Left lung (tissue), 14 donors: ENCODE measurements at places on chromosomes 3 and 15.

GRCh38 chr3:188947401-188948280 is 224.1 kb upstream of the TPRG1 start:
- DNase-seq, result peak; percentile 91
- no peaks in the 10 kb centered on the region for H3K27me3 ChIP-seq
- peak overlapping the region; percentile 93 for H3K27ac ChIP-seq

- no peaks in the 10 kb centered on the region for H3K4me1 ChIP-seq
- no peak for DNase-seq
- H3K36me3 ChIP-seq, result peaks cover 29% of the 10 kb centered on the region
- no peak overlapping the region for H3K27ac ChIP-seq
- no peaks in the 10 kb centered on the region for H3K27me3 ChIP-seq
- no peak overlapping the region for H3K4me3 ChIP-seq
Measured at GRCh38 chr3:4680227-4680691, 187.1 kb downstream of the ITPR1 start.

DNA sequence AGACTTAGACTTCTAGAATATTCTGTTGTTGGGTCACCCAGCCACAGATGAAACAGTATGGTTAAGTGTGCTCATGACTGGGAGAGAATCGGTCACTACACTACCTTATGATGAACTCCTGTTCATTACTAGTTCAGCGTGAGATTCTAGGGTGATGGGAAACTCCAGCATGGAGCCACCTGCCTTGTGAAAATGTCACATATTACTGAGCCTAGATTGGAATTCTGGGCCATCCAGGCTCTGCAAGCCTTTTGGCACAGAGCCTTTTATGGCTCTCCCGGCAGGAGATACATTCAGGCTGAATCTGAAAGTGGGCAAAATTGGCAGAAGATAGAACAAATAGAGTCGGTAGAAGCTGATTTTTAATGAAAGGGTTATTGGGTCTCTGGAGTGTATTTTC is 19.0 kb downstream of the NANOGP8 start:
- no peak overlapping the region for H3K4me3 ChIP-seq
- no peak for DNase-seq
- no peak overlapping the region for H3K27ac ChIP-seq
- H3K27me3 ChIP-seq, result no peaks in the 10 kb centered on the region
- H3K4me1 ChIP-seq, result no peaks in the 10 kb centered on the region

DNA sequence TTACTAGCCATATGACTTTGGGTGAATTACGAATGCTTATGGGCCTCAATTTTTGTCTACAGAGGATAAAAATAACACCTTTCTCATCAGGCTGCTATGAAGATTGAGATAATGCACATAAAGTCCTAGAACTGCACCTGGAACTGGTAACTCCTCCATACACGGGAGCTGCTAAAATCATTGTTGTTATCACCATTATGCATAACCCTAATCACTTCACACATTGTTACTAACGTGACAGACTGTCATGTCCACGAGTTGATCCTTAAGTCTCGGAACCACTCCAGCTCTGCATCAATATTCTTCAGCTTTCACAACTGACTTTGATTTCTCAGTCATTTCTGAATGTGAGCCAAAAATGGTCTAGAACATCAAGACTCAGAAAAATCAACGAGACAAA is 64.1 kb downstream of the RFTN1 start:
- no peaks in the 10 kb centered on the region for H3K36me3 ChIP-seq
- no peak overlapping the region for H3K27ac ChIP-seq
- H3K4me3 ChIP-seq, result no peak overlapping the region

- no peaks in the 10 kb centered on the region for H3K36me3 ChIP-seq
- H3K27me3 ChIP-seq, result no peaks in the 10 kb centered on the region
- H3K4me3 ChIP-seq, result peak overlapping the region; percentile 73
- no peak for DNase-seq
Measured at GRCh38 chr3:50605901-50606326, 5.7 kb downstream of the CISH start.

- H3K36me3 ChIP-seq, result no peaks in the 10 kb centered on the region
- no peak for DNase-seq
- H3K4me3 ChIP-seq, result no peak overlapping the region
- no peak overlapping the region for H3K27ac ChIP-seq
Measured at GRCh38 chr15:69859866-69860265, 237.9 kb downstream of the TLE3 start.

DNA sequence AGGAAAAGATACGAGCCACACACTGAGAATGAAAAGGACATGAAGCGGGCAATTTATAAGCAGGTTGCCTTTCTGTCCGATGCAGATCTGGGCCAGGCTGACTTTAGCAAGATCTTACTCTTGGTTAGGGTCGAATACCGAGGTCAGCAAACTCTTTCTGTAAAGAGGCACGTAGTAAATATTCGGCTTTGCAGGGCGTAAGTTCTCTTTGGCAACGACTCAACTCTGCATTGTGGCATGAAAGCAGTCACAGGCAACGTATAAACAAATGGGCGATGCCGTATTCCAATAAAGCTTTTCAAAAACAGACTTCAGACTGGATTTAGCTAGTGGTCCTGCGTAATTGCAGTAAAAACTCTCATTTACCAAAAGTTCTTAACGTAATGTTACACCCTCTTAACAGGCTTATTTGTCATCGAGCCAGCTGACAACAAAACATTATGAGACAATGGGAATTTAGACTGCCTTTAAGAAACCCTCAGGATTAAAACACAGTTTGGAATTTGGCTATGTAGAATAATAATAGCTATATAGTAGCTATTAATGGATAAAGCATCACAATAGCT is 13.1 kb upstream of the RPL35A start:
- H3K4me1 ChIP-seq, result no peaks in the 10 kb centered on the region
- H3K27me3 ChIP-seq, result no peaks in the 10 kb centered on the region
- H3K27ac ChIP-seq, result no peak overlapping the region
- DNase-seq, result no peak

GRCh38 chr3:133894353-133895207 is 1.1 kb downstream of the RAB6B start:
- peaks cover 44% of the 10 kb centered on the region for H3K27me3 ChIP-seq
- H3K27ac ChIP-seq, result no peak overlapping the region
- peak; percentile 13 for DNase-seq
- peak overlapping the region; percentile 44 for H3K4me3 ChIP-seq

DNA sequence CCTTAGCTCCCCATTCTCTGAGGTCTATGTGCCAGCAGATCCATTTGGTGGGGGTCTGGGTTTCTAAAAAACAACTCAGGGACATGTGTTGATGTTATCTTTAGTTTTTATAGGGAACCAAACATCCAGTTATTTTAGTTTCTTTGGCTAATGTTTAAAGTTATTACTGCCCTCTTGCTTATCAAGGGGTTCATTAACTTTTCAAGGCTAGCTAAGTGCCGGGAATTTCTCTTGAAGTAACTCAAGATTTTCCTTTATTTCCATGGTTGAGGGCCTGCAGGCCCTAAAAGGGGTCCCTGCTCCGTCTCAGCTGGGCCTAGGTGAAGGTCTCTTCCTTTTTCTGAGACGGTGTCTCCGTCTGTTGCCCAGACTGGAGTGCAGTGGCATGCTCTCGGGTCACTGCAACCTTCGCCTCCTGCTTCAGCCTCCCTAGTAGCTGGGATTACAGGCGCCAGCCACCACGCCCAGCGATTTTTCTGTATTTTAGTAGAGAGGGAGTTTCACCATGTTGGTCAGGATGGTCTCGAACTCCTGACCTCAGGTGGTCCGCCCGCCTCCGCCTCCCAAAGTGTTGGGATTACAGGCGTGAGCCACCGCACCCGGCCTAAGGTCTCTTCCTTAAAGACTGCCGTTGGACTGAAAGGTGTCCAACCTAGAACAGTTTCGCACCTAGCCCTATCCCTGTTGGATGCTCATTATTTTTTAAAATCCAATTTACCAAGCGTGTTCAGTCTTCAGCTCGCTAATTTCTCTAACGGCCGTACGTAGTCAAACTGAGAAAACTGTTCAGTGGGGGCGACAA is 1.3 kb upstream of the OXSR1 start:
- H3K27me3 ChIP-seq, result no peaks in the 10 kb centered on the region
- peak overlapping the region; percentile 93 for H3K27ac ChIP-seq
- H3K36me3 ChIP-seq, result no peaks in the 10 kb centered on the region
- peaks cover 9% of the 10 kb centered on the region for H3K4me1 ChIP-seq

- DNase-seq, result no peak
- no peaks in the 10 kb centered on the region for H3K27me3 ChIP-seq
- H3K36me3 ChIP-seq, result peaks cover 64% of the 10 kb centered on the region
- no peak overlapping the region for H3K27ac ChIP-seq
Measured at GRCh38 chr15:74913041-74913440, 6.4 kb upstream of the FAM219B start.

GRCh38 chr3:62621925-62622324 is 248.6 kb upstream of the FEZF2 start:
- no peaks in the 10 kb centered on the region for H3K4me1 ChIP-seq
- no peak for DNase-seq
- H3K36me3 ChIP-seq, result no peaks in the 10 kb centered on the region
- no peak overlapping the region for H3K4me3 ChIP-seq
- H3K27ac ChIP-seq, result no peak overlapping the region

DNA sequence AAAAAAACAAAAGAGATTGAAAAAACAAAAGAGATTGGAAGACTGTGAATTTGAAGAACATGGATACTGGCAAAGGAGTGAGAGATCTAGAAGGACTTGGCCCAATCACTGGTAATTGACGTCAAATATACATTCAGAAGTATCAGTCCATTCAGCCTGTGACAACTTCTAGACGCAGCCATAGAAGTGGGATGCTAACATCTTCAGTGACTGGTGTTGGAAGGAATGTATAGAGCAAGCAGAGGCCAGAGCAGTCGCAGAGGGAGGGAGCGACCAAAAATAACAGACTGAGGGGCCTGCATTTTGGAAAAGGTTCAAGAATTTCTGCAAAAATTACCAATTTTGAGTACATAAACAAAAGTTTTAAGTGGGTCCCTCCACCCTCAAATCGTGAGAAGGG is 473.3 kb downstream of the CADM2 start:
- H3K36me3 ChIP-seq, result no peaks in the 10 kb centered on the region
- H3K4me1 ChIP-seq, result no peaks in the 10 kb centered on the region
- H3K4me3 ChIP-seq, result no peak overlapping the region
- no peak overlapping the region for H3K27ac ChIP-seq
- H3K27me3 ChIP-seq, result no peaks in the 10 kb centered on the region

DNA sequence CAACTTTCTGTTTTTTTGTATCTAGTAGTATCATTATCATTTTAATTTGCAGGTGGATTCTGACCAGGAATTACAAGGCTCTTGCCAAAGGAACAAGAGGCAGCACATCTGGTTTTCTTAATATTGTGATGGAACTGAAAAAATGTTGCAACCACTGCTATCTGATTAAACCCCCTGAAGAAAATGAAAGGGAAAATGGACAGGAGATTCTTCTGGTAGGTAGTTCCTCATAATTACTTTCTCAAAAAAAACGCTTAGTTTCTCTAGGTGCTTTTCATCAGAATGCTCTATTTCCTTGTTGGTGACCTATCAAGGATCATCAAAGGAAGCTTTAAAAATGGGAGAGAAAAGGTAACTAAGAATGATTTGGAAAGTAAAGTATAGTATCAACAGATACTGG is 71.6 kb downstream of the CHD2 start:
- H3K27ac ChIP-seq, result no peak overlapping the region
- H3K4me3 ChIP-seq, result no peak overlapping the region
- peaks cover 5% of the 10 kb centered on the region for H3K4me1 ChIP-seq

GRCh38 chr15:63942486-63943365 is 103.6 kb downstream of the DAPK2 start:
- no peak for DNase-seq
- H3K4me3 ChIP-seq, result no peak overlapping the region
- H3K27me3 ChIP-seq, result no peaks in the 10 kb centered on the region

- H3K27me3 ChIP-seq, result no peaks in the 10 kb centered on the region
- no peak for DNase-seq
- H3K4me1 ChIP-seq, result no peaks in the 10 kb centered on the region
- H3K4me3 ChIP-seq, result no peak overlapping the region
- no peak overlapping the region for H3K27ac ChIP-seq
Measured at GRCh38 chr15:46166750-46167149, 531.9 kb downstream of the SQOR start.

DNA sequence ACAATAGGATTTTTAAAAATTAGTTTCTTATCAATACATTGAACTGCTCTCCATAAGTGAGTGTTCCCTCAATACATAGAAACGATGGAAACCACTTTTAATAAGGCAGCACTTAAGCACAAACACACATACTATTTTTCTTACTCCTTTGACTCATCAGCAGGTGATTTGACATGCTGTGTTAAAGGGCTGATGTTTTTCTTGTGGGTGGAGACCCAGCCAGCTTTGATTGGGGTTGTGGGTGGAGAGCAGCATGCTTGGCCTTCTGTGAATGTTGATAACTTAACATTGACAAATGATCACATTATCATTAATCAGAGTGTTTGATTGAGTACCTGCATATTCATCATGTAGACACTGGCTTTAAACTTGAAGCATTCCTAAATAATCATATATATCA is 223.0 kb upstream of the DPH6 start:
- no peak for DNase-seq
- no peak overlapping the region for H3K4me3 ChIP-seq

DNA sequence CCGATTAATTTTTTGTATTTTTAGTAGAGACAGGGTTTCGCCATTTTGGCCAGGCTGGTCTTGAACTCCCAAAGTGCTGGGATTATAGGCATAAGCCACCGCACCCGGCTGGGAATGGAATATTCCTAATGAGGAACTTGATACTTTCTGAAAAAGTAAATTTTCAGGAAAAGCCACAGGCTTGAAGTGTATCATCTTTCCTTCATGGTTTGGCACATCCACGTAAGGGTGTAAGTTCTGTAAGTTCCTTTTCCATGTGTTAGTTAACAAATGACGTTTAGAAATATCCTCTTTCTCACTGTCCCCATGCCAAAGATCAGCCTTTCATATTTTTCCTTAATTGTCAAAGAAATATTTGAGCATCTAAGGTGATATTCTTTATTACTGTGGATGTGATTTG is 24.9 kb downstream of the TMEM45A start:
- no peaks in the 10 kb centered on the region for H3K4me1 ChIP-seq
- no peak overlapping the region for H3K4me3 ChIP-seq
- H3K36me3 ChIP-seq, result no peaks in the 10 kb centered on the region
- no peak for DNase-seq

GRCh38 chr3:14889205-14889604 is 58.2 kb upstream of the NR2C2 start:
- no peak overlapping the region for H3K27ac ChIP-seq
- peaks cover 6% of the 10 kb centered on the region for H3K4me1 ChIP-seq
- H3K27me3 ChIP-seq, result no peaks in the 10 kb centered on the region
- H3K4me3 ChIP-seq, result no peak overlapping the region
- DNase-seq, result no peak
- no peaks in the 10 kb centered on the region for H3K36me3 ChIP-seq

DNA sequence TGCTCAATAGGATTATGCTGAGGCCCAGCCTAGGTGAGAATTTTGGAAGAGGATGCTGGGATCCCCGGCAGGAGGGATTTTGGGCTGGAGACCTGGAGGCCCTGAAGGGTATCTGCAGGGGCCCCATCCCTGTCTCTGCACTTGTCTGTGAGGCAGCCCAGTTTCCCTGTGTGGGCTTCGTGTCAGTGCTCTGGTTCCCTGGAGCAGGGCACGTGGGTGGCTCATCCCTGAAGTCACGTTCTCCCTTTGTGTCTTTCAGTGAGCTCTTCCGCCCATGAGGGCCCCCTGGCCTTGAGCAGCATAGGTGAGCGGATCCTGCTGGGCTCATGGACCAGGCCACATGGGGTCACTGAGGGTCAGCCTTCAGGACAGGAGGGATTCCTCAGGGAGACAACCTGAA is 217.9 kb downstream of the SNRPN start:
- H3K36me3 ChIP-seq, result no peaks in the 10 kb centered on the region
- DNase-seq, result no peak
- H3K4me1 ChIP-seq, result no peaks in the 10 kb centered on the region

- no peak for DNase-seq
- no peak overlapping the region for H3K4me3 ChIP-seq
- H3K27ac ChIP-seq, result no peak overlapping the region
- no peaks in the 10 kb centered on the region for H3K36me3 ChIP-seq
- H3K4me1 ChIP-seq, result no peaks in the 10 kb centered on the region
Measured at GRCh38 chr3:123725652-123726400, 141.0 kb upstream of the HACD2 start.

- H3K27ac ChIP-seq, result no peak overlapping the region
- H3K4me3 ChIP-seq, result no peak overlapping the region
- no peaks in the 10 kb centered on the region for H3K4me1 ChIP-seq
Measured at GRCh38 chr3:39879581-39879980, 70.2 kb downstream of the MYRIP start.
